ENCODE measurements at places on chromosomes 6 and 20.

DNA sequence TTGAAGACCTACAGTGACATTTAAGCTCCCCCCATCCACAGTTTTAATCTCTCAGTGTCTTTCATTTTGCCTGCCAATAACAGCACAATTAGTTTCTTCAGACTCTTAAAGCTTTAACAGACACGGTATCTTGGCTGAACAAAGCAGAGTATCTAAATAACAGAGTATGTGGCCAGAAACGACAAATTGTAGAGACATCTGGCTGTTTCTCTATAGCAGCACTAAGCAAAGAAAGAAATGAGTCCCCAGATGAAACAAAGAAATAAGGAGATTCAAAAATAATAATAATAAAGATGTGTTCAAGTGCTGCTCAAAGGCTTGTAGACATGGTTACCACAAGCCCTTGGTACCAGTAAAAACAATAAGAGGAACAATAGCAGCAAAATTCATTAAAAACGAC, 97.8 kb upstream of the HDAC2 start:
- no peak for DNase-seq

- no peak for DNase-seq
Measured at GRCh38 chr20:40861427-40862008, 167.1 kb upstream of the TOP1 start.

GRCh38 chr20:4041748-4042411, 26.5 kb upstream of the RNF24 start:
- DNase-seq, result no peak

GRCh38 chr20:37734228-37734985, 40.6 kb downstream of the CTNNBL1 start:
- DNase-seq, result no peak

- DNase-seq, result peak; percentile 52
Measured at GRCh38 chr20:37615340-37616109, 78.3 kb upstream of the CTNNBL1 start.

- DNase-seq, result no peak
Measured at GRCh38 chr20:2449386-2449785, 21.2 kb downstream of the SNRPB start.

GRCh38 chr6:79201983-79202382, 32.5 kb downstream of the HMGN3 start:
- DNase-seq, result no peak

DNA sequence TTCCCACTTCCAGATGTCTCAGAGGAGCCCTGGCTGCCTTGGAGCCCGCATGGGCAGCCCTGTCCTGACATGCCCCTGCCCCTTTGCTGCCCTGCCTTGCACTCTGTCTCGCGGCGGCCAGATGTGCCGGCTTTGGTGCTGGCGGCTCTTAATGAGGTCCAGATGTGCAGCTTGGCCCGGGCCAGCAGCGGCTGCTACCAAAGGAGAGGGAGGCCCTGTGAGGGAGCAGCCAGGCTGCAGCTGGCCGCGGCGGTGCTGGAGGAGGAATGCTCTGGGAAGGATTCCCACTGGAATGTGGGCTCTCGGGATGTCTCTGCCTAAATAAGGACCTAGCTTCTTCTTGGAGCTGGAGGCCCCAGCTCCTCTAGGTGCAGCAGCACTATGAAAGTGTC, 72.4 kb downstream of the FGD2 start:
- no peak for DNase-seq

DNA sequence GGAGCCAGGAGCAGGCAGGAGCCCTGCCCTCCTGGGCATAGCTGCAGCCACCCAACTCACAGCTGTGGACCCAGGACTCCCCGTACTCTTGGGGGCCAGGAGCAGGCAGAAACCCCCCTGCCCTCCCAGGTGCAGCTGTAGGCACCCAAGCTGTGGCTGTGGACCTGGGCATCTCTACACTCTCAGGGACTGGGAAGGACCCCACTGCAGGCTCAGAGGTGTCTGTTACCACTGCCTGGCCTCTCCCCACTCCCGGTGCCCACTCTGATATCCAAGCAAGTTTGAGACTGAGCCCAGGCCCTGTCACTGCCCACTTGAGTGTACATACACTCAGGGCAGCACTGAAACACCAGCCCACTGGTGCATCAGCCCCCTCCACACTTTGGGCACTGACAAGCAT, 193.5 kb upstream of the MANEA start:
- no peak for DNase-seq

DNA sequence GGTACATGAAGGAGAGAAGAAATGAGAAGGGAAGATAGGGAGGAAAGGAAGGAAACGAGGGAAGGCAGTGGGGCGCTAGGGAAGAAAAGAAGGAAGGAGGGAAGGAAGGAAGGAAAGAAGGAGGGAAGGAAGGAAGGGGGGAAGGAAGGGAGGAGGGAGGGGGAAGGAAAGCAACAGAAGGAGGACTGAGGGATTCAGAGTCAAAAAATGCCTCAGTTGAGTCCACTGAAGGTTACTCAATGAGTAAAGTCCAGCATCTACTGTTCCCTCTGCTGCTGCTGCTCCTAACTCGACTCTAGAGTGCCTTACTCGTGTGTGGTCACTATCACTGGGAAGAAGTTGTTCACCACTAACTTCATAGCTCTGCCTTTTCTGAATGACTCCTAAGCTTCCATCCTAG, 33.8 kb downstream of the PHACTR1 start:
- no peak for DNase-seq

GRCh38 chr6:63864061-63864460, 228.5 kb downstream of the PHF3 start:
- no peak for DNase-seq

DNA sequence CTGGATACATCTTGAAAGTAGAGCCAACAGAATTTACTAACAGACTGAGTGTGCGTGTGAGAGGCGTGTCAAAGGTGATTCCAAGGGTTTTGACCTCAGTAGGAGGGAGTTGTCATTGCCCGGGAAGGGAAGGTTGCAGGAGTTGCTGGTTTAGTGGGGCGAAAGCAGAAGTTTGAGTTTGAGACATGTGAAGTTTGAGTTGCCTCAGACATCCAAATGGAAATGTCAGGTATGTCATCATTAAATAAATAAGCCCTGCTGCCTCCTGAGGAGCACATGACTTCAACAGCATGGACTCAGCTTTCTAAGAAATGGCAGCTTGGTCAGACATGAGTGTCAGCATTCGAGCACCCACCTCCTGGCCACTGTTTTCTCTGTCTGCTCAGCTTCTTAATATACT, 26.6 kb upstream of the TGM2 start:
- no peak for DNase-seq

DNA sequence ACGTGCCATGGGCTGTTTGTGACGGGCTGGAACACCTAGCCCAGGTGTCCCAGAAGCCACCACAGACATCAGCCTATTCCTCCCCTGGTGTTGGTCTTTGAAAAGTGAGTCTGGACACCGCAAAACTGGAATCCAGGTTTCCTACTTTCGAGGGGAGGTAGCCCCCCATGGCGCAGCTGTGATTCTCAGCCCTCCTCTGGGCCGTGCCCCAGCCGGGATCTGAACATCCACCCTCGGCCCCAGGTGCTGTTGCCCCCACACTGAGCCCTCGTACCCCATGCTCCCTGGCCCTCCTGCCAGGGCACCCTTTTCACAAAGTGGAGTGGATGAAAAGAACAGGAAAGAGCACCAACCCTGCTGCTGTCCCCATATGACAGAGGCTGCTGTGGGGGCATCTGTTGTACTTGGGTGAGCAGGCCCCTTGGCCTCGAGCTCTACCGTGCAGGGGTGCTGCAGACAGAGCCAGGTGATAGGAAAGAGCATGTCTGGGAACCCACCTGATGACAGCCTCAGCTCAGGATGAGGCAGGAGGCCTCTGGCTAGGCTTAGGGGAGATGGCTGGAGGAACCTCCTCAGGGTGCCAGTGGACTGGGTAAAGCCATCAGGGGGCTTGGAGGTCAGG, 18.8 kb upstream of the MAS1L start:
- no peak for DNase-seq

GRCh38 chr6:13030396-13030795, 297.9 kb downstream of the TBC1D7 start:
- no peak for DNase-seq

GRCh38 chr6:89045576-89045975, 35.0 kb upstream of the PNRC1 start:
- DNase-seq, result no peak

DNA sequence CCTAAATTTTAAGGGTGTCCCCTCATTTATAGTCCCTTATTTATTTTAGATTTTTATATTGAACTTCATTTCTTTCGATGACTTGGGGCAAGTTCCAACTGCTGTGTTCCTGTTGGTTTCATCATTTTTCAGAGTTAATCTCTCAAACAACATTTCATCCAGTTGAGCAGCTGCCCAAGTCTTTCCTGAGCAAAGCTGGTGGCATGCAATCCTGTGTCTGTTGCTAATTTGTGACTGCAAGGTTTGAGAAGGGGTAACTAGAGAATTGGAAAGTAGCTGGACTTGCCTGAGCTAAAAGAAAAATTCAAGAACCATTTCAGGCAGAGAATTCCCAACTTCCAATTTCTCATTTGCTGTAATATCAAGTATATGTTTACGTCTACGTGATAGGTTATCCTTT, 881.5 kb upstream of the SLC35B3 start:
- no peak for DNase-seq

GRCh38 chr6:3218266-3218665, 9.2 kb downstream of the TUBB2B start:
- no peak for DNase-seq

GRCh38 chr20:3563133-3563532, 92.3 kb downstream of the ATRN start:
- DNase-seq, result no peak

GRCh38 chr20:43579861-43580793, 10.6 kb upstream of the IFT52 start:
- DNase-seq, result no peak

DNA sequence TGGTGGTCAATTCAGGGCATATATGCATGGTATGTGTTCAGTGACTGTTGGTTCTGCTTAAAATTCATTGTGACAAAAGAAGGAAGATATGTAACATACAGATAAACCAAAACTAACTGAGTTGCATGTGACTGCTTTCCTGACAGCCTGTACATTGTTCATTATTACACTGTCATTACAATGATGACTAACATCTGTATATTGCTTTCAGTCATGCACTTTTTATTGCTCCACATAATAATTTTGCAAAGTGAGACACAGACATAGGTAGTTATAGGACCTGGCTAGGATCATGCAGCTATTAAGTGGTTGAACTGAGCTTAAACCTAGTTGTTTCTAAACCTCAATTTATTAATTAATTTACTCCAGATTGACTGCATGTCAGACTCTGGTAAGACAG, 703.2 kb downstream of the HDGFL1 start:
- no peak for DNase-seq

DNA sequence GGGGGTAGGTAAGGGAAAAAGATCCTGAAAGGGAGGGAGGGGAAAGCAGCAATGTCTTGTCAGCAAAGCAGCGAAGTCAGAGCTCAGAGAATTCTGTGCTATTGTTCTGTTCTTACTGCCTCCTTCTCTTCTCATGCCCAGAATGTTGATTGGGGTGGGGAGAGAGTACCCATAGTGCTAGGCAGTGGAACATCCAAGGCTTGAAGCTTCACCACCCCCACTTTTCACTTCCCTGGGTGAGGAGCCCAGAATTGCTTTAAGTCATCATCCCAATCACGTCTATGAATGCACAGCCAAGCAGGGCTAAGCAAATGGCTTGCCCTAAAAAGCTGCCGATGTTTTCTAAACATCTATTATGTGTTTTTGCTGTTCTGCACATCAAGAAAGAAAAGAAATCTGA, 16.5 kb downstream of the REPS1 start:
- no peak for DNase-seq

DNA sequence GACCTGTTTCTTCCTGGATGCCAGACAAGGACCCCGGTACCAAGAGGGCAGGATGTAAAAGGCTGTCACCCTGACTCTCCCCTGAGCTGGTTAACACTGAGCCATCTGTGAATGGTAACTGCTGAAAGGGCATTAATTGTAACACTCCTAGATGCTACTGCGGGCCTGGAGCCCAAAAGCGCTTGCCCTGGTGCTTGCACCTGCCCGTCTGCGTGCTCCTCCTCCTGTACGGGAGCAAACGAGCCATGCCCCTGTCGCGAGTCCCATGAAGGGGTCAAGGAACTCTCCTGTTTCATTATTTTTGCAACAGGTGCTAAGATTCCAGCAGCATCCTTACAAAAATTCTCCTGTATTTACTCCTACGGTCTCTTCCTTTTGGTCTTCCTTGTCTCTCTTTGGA, 140.0 kb upstream of the LAMA2 start:
- no peak for DNase-seq

GRCh38 chr6:72411872-72412708, 209.8 kb upstream of the KCNQ5 start:
- peak; percentile 60 for DNase-seq

DNA sequence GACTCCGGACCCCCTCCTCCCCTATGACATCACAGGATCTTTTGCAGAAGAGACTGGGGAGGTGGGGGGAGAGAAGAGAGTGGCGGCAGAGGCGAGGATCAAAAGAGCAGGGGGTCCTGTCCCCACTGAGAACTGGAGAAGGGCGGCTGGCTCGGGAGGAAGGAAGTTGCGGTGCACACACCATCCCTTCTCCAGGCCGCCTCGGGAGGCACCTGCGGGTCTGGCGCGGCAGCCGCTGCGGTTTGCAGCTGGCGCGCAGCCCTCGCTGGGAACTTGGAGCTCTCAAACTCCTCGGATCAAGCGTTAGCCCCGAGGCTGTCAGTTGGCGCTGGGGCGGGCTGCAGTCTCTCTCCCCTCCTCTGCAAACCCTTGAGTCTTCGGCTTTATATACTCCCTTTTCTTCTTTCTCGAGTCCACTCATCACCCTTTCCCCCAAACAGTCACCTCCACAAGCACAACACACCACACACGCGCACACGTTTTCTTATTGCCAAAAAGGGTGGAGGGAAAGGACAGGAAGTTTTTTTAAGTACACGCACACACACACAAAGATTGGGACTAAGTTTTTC, 180.7 kb downstream of the TBXT start:
- DNase-seq, result no peak

DNA sequence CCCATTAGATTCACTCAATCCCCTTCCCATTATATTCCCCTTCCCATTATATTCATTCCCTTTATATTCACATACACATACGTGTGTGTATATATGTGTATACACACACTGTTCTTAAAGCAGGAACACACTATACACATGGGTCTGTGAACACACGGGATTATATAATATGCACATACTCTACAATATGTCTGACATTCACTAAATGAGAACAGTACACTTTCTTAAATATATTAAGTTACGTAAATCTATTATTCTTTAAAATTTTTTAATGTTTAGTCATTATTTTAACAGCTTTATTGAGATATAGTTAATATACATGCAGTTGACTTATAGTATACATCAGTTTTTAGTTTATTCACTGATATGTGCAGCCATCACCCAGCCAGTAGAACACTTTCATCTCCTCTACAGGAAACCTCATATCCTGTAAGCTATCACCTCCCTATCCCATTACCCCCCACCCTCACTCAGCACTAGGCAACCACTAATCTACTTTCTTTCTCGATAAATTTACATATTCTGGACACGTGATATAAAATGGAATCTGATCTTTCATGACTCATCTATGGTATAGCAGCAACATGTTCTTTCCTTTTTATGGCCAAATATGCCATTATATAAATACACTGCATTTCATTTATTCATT, 13.9 kb upstream of the SUMO4 start:
- DNase-seq, result no peak

DNA sequence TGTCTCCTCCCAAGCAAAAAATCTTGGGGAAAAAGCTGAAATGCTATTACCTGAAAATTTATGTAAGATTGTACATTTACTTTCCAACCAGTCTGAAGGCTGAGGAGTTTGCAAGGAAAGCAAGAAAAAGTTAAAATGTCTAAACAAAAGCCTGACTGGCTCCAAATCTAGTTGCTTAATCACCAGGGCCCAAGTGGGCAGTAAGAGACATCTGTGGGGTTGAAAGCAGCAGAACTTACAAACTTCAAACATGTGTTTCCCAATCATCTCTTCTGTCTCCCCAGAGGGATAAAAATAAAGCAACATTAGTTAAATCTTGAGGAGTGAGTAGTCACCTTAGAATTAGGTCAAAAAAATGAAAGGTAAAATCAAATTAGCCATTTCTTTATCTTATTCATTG, 98.6 kb downstream of the OGFRL1 start:
- DNase-seq, result no peak

Measured in activated CD4-positive, alpha-beta T cell treated with anti-CD3 and anti-CD28 coated beads, Interleukin-2, amount 50 U/mL, for 4 hours (primary cell).